ENCODE measurements at places on chromosomes 12 and 14.

- DNase-seq: peak; percentile 9
Observed at GRCh38 chr12:113161415-113162016, 12.0 kb downstream of the CFAP73 start.

DNA sequence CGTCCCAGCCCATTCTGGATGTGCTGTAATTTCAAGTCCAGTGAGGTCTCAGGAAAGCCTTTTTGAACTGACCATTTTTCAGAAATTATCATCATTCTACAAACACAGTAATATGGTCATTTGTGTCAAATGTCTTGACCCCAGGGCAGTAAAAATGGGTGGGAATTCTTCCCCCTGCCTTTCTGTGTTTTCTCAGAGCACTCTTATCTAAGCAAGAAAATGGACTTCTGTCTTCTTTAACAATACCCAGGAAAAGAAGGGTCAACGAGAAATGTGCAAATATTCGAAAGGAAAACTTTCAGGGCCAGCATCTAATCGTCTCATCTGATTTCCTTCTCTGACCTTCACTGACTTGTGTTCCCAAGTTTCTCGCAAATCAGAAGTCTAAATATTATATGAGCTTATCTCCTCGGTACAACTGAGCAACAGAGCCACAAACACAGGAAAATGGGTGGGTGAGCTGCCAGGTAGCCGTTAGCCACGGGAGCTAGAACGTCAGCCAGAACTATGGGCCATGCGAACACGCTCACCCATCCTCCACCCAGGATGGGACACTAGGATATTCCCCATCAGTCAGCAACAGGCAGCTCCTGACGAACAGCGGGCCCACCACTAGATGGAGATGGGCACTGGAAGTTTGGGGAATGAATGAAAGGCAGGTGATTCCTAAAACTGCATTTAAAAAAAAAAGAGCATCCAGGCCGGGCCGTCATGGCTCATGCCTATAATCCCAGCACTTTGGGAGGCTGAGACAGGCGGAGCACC, 57.1 kb downstream of the VWF start:
- DNase-seq: no peak

DNA sequence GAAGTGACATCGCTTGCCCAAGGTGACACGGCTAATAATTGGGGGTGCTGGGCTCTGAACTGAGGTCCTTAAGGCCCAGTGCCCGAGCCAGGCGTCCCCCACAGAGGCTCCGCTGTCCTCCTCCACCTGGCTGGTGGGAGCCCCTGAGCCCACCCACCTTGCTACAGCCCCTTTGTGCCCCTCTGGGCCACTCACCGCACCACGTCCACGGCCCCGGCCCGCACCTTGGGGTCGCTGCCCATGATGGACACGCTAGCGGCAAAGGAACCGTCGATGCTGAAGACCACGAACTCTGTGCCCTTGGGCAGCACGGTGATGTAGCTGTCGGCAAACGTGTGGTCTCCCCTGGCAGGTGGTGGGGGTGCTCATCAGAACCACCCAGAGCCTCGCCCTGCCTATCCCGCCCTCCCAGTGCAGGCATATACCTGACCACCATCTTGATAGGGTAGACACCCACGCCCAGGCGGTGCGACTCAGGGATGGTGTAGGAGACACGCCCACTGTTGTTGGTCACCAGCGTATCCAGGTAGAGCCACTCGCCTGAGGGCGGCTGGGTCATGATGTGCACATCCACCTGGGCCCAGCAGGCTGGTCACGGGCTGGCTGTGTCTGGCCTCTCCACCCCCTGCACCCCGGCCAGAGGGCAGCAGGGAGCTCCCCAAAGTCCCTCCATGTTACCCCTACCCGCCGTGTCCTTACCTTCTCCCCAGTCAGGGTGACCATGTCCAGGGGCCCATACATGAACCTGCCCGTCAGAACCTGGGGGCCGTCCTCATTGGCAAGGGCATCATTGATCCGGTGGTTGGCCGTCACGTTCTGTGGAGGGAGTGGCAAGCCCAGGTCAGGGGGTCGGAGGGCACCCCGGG, 6.8 kb downstream of the ARL6IP4 start:
- peak; percentile 7 for DNase-seq

DNA sequence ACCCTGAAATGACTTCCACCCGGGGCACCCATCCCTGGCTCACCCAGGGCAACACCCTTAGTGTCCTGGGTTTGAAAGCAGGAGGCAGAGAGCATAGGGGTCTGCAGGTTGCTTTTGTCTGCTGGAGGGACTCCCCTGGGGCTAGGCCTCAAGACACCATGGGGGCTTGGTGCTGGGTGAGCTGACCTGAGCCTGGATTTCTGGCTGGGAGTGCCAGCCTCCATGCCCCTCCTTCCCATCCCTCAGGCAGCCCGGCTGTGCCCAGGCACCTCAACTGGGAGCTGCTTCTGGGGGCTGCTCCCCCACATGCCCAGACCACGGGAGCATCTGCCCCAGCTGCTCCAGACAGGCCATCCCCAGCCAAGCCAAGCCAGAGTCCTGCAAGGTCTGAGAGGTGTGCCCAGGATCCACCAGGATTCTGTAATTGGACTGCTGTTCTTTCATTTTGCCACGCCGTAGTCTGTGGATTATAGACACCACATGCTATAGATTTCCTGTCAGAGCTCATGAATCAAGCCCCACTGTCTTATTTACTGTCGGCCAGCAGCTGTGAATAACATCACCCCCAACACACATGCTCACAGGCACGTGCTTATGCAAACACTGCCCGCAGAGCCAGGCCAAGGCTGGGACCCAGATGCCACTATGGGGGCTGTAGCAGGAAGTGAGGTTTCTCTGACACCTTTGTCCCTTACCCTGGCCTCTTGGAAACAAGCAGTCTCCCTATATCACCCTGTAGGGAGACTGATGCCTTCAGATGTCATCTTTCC, 29.4 kb upstream of the ESRRB start:
- no peak for DNase-seq

DNA sequence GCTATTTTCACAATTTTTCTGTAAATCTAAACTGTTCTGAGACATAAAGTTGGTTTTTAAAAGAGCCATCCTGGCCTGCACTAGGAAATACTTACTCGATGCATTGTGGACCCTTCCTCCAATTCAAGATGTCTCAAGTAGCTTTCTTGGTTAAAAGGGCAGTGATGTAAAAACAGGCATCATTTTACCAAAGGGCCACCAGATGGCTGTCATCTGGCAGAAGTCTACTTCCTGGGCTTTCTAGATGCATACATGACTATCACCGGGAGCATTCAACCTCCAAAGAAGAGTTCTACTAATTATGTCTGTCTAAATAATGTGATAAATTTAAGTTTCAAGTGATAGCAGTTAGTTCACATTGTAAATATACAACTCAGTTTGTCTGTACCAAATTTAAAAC, 96.8 kb upstream of the FRMD6 start:
- no peak for DNase-seq

GRCh38 chr14:20413744-20414082, 412 bp upstream of the TEP1 start:
- peak; percentile 21 for DNase-seq

- DNase-seq: no peak
Observed at GRCh38 chr14:101716077-101716950, 45.2 kb upstream of the PPP2R5C start.

DNA sequence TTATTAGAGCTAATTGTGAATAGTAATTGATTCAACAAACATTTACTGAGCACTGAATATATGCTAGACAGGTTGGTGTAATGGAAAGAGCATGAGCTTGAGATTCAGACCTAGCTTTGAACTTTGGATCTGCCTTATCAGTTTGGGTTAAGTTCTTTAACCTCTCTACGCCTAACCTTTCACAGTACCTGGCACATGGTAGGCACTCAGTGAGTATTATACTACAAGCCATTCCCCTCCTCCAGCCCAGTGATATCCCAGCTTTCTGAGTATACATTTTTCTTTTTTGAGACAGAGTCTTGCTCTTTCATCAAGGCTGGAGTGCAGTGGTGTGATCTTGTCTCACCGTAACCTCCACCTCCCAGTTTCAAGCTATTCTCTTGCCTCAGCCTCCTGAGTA, 32.0 kb downstream of the FAM177A1 start:
- no peak for DNase-seq

DNA sequence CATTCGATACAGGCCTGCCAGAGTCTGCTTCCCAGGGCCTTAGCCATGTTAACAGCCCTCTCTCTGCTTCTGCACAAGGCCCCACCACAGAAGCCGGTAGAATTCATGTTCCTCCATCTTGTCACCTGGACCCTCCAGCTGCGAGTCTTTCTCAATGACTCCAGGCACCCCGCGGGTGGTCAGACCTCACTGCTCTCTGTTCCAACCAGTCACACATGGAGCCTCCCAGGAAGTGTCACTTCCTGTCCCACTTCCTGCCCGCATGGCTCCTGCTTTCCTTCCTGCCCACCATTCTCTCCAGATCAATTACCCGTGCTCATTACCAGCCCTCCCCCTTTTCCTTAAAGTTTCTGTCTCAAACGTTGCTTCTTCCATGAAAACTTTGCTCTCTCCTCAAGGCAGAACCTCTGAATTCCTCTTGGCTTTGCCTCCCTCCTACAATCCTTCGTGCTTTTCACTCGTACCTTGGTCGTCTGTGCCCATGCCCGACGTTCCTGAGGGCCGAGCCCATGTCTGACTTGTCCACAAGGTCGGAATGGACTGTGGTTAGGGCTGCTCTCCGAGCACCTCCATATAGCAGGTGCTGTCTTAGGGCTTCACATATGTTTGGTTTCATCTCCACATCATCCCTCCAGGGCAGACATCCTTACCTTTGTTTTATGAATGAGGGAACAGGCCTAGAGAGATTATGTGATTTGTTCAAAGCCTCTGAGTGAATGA, 172.1 kb downstream of the TSPAN9 start:
- DNase-seq: no peak

DNA sequence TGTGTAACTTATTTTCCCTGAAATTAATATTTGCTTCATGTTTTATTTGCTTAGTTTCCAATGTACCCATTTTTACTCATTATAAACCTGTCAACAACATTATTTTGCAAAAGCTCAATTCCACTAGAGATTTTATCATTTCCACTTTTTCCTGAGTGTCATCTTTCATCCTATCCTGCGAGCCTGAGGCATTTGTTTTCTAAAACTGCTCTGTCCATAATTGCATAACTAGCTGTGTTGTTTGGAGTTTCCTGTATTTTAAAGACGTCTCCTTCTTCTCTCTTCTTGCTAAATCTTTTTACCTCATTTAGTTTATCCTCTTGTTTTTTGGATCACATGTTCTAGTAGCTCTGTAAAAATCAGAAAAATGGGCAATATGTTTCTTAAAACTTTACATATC, 332.7 kb upstream of the NOVA1 start:
- no peak for DNase-seq

GRCh38 chr12:66860752-66861750, 182.2 kb upstream of the GRIP1 start:
- peak; percentile 58 for DNase-seq

GRCh38 chr12:1464925-1465324, 129.5 kb downstream of the FBXL14 start:
- no peak for DNase-seq

GRCh38 chr12:23542187-23542586, 407.3 kb downstream of the SOX5 start:
- DNase-seq: no peak

- DNase-seq: no peak
Observed at GRCh38 chr14:89374908-89375307, 42.1 kb downstream of the FOXN3 start.

- peak; percentile 22 for DNase-seq
Observed at GRCh38 chr12:31317471-31318395, 8.2 kb downstream of the SINHCAF start.

DNA sequence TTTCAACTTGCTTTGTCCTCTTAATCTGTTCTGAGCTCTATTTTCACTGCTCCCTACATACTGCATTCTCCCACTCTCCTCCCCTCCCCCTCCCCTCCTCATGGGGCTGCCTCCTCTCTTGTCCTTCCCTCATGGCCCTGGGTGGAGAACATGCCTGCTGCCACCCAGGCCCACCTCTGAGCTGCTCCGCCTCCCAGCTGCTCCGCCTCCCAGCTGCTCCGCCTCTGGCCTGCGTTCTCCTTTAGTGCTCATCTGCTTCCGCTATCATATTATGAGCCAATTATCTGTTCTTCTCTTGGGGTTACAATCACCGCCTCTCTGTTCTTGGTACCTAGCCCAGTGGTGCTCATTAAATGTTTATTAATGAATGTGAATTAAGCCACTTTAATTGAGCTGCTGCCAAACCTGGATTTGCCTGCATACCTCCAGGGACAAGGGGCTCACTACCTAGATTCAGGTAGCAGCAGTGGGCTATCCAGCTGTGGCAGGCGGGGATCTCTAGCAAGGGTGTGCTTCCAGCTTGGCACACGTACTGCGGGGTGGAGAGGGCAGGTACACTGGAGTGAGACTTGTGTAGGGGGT, 32.0 kb upstream of the FAM181A start:
- no peak for DNase-seq

- DNase-seq: no peak
Observed at GRCh38 chr12:124194893-124195566, 99.9 kb upstream of the RFLNA start.

DNA sequence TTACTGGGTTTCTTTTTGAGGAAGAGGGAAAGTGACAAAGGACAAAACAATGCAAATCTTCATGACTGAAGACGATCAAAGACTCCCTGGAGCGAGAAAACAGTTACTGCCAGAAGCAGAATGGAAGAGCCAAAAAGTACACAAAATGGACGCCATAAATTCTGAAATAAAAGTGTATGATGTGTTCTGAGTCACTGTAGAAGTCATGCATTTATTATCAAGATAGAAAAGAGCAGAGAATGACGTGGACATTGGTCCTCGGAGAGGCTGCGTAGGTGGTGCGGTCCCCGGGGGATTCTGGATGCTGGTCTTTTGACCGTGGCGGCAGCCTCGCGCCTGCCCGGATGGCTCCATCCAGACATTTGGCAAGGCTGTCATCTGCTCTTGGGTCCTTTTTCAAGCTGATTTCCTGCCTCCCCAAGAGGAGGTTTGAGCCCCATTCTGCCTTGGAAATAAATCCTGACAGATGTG, 52.8 kb downstream of the C14orf132 start:
- no peak for DNase-seq

- DNase-seq: peak; percentile 60
Observed at GRCh38 chr14:52473557-52473956, 78.7 kb downstream of the TXNDC16 start.

DNA sequence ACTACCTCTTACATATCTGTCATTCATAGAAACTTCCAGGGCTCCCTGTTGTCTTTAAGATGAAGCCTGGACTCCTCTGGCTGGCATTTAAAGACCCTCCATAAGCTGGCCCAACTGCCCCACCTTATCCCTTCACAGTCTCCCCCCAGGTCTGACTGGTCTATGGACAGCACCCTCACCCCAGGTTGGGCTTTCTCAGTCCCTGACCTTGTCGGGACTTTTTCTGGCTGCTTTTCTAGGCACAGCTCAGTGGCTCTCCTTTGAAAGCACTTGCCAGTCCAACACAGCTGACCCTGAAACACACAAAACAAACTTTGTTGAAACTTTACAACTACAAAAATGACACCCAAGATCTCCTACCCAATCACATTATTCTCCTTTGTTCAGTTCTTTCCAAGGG, 13.9 kb upstream of the MYH7 start:
- no peak for DNase-seq
